Liver (tissue), 10 donors: ENCODE measurements at places on chromosomes 12 and 14. TPM values are rescaled to one million over a fixed set of nuclear protein-coding genes. Genes with fewer than 3 reads are reported as not detected.

DNA sequence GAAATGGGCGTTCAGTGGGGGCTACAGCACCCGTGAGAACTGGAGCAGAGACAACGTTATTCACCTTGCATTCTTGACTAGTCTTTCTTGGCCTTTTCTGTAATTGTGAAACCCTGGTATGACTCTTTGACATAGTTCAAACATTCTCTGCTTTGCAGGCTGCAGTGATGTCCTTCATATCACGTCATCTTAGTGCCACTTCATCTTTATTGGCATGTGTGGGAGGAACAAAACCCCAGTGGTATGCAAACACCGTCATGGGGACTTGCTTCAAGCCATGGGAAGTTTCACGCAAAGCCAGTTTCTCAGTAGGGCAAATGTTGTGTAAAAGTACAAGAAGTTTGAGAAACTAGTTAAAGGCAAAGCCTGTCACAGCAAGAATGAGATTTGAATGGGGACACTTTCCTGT lies 20.2 kb upstream of the DUSP16 start:
- no peak for DNase-seq

GRCh38 chr12:55849616-55850343 lies 7.0 kb upstream of the MMP19 start:
- DNase-seq: no peak

- no peak for DNase-seq
Measured at GRCh38 chr12:3084742-3085141, 7.6 kb downstream of the TSPAN9 start.

- no peak for DNase-seq
Measured at GRCh38 chr14:93712079-93712837, 76.0 kb downstream of the PRIMA1 start.

DNA sequence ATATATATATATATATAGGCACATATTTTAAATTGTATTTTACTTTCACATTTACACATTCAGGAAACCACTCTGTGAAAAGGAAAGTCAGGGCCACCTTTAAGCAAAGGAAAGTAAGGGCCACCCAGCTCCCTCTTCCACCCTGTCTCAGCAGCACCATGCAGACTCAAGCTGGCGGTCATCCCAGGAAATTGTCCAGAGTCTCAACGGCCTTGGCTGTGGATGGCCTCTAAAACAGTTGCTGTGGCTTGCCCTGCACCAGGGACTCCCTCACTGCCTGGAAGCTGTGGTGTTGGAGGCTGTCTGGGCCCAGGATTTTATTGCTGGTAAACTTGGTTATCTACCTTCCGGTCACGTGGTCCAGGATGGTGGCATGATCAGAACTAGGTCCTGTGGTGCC lies 11.8 kb upstream of the RPL10L start:
- no peak for DNase-seq

Gene MFAP5
- total RNA-seq: not detected

Gene EIF2S3B
- 0.51 TPM for total RNA-seq

Gene KRT82
- not detected for total RNA-seq

Gene EPYC
- total RNA-seq: not detected

Gene ATP2A2
- 198 TPM for total RNA-seq

Gene ALG10B
- 3.3 TPM for total RNA-seq

Gene FGD4
- 26.4 TPM for total RNA-seq
